Globus pallidus (tissue), 1 donor: ENCODE measurements at places on chromosomes 5 and 9.

GRCh38 chr5:99607124-99607523, 678.3 kb upstream of the CHD1 start:
- no peak for DNase-seq

DNA sequence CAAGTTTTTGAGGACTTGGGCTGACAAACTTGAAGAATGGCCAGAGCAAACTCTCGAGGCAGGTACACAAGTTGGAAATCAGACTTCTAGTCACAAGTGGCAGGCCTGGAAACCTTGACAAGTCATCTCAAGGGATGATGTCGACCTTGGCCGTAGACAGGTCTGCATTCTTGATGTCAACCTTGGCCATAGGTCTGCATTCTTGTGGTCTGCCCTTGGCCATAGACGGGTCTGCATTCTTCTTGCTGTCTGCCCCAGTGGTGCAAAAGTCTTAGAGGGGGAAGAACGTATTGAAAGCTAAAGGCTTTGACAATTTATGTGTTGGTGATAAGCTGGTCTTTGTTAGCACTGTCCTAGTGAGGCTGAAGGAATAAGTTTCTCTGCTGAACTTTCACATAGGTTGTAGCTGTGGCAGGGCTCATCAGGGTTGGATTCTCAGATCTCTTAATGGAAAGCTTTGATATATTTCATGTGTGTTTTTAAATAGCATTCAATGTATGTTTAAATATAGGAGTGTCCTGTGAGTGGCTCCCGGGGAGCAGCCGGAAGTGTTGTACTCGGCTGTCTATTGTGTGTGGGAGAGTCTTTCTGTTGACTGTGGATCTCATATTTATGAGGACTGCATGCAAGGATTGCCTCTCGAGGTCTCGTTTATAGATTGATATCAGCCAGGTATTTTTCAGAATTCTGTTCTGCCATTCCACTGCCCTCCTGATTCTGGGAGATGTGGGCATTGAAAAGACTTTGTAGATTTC, 27.0 kb downstream of the SUB1 start:
- DNase-seq = no peak

- no peak for DNase-seq
Measured at GRCh38 chr5:20023686-20024180, 35.7 kb upstream of the CDH18 start.

DNA sequence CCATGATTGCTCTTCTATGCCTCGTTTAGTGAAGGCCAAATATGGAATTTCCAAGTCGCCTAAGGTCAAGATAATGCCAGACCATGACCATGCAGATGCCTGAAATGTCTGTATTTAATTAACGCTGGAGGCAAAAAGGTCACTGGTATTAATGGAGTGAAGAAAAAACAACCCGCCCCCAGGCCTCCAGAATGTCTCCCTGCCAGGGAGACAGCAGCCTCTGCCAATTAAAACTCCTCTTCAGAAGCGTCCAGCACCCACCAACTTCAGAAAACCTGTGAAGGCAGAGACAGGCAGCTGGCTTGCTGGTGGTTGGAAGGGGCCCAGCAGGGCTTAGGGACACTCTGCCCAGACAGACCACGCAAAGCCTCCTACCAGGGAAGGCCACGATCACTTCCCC, 94.4 kb downstream of the VAV2 start:
- DNase-seq = no peak

GRCh38 chr5:24353611-24354010, 291.2 kb downstream of the CDH10 start:
- no peak for DNase-seq

GRCh38 chr5:167578977-167579692, 712.3 kb upstream of the WWC1 start:
- DNase-seq = no peak

- DNase-seq = no peak
Measured at GRCh38 chr5:139638736-139639618, 9.2 kb upstream of the CXXC5 start.

DNA sequence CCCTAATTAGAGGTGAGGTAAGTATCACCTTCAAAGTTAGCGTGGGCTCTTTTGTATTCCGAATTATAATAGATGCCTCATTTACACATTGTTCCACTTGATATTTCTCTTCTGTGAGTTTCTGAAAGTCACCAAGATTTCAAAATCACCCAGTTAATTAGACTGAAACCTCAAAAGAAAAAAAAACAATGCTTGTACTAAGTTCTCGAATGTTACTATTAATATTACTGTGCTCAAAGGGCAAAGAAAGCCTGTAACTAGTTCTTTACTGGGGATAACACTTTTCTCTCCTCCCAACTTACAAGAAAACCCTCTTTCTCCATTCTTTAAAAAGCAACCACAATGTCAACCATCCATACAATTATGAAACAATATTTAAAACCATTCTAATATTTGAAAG, 98.5 kb downstream of the STRBP start:
- no peak for DNase-seq

- no peak for DNase-seq
Measured at GRCh38 chr9:75242426-75242825, 154.1 kb downstream of the OSTF1 start.

DNA sequence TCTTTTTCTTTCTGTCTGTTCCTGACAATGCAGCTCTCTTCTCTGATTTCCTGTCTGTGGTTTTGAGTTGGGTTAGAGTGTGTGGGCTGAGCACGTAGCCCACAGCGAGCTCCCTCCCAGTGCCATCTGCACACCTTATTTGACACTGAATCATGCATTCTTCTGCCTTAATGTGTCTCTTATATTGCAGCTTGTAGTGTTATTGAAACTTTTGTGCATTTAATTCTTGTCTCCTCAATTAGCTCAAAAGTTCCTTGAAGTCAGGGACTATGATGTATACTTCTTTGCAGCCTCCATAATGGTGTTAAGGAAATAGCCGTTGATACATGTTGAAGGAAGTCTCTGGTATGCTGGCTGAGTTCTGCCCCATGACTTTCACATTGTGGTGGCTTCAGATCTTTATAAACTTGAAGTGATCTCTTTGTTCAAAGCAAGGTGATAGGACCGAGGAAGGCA, 576.2 kb upstream of the CLINT1 start:
- no peak for DNase-seq

DNA sequence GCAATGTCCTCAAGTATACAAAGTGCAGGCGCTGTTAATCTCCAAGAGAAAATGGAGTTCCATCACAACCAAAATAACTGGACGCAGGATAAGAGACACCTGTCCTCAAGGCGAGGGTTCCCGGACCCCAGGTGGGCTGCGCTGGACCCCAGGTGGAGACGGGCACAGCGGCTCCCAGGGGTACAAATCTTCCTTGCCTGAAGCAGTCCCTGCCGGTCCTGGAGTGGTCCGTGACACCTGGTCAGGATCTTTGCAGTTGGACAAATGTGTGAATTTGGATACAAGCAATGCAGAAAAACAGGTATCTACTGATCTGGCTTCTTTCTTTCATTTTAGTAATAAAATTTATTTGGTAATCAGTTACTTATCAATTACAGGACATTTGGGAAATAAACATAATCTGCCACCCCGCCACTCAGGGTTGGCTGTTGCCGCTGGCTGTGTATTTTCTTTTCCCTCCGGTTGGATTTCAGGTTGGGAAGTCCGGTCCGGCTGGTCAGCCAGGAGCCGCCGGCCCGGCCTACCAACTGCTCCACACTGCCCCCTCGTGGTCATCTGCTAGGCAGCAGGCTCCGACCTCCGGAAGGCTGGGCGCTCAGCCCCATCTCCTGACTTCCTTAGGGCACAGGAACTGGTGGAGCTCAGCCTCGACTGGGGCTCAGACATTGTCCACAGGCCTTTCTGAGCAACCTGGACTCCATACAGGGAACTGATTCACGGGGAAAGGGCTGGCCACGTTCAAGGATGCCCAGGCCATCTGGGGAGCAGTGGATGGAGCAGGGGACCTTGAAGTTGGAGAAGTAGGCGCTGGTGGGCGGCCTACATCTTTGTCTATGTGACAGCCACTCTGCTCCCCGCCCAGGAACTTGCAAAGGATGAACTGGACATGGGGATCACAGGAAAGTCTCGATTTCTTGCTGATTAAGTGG, 43.4 kb downstream of the NXNL2 start:
- DNase-seq = peak; percentile 73

- DNase-seq = no peak
Measured at GRCh38 chr5:63230754-63231153, 652.1 kb downstream of the LRRC70 start.

- DNase-seq = no peak
Measured at GRCh38 chr5:124652514-124652819, 94.0 kb downstream of the ZNF608 start.

DNA sequence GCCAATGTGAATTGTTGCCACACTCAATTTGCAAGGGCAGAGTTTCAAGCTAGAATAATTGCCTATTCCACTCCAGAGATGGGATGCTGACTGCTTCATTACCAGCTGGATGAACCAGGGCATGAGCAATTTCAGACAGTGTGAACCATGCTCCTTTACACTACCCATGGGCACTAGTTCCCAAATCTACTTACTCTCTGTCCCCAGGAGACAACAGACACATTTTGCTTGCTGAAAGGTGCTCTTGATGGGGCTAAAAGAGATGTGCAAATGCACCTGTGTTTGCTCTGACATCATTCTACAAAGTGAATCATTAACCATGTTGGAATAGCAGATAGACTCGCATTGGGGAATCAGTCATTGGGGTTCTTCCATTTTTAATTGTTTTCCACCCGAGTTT, 522.3 kb upstream of the NUDT12 start:
- no peak for DNase-seq

GRCh38 chr5:66596636-66597182, 516 bp downstream of the MAST4 start:
- DNase-seq = no peak

- no peak for DNase-seq
Measured at GRCh38 chr9:2479056-2479565, 142.5 kb upstream of the VLDLR start.

DNA sequence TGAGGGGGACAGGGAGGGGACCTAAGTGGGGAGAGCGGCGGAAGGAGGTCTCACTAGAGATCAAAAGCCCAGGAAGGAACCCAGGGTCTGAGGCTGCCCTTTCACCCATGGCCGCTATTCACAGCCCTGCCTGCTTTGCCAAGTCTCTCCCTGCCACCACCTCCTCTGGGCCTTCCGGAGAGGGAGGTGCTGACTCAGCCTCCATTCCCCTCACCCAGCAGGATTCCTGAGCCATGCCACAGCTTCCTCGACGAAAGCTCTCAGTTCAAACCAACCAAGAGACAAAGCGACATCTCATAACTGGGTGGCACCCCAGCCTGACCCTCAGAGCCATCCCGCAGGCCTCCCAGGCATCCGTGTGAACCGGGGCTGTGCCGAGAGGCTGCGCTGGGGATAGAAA, 36.7 kb downstream of the PAX5 start:
- DNase-seq = no peak

- DNase-seq = no peak
Measured at GRCh38 chr9:116154976-116155697, 1.5 kb downstream of the PAPPA start.

DNA sequence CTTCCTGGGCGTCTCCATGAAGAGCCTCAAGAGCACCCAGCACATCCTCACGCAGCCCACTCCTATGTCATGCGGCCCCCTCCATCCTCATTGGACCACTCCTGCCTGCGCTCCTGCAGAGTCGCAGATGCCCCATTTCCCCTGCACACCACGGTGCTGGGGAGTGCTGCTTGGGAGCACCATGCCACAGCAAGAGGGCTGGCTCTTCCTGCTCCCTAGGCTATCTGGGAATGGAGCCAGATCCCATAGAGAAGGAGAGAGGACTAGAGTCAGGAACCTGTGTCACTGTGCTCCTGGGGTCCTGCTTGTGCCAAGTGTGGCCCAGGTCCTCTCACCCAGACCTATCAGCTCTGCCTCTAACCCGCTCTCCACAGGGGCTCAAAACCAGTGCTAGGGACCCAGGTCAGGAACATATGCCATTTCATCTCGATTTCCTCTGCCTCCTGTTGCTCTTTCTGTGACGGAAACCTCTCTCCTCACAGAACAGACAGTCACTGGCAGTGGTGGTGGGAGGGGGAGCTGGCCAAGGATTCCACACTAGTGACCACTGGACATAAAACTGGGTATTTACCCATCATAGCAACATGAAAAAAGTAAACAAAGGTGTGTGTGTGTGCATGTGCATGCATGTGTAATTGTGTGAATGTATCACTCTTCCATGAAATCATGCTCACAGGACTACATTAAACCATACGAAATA, 178.4 kb downstream of the TTLL11 start:
- no peak for DNase-seq

GRCh38 chr9:106830527-106831150, 32.3 kb upstream of the ZNF462 start:
- DNase-seq = no peak

GRCh38 chr5:141664733-141665461, 13.7 kb upstream of the FCHSD1 start:
- peak; percentile 59 for DNase-seq

GRCh38 chr9:84285381-84285780, 55.2 kb downstream of the SLC28A3 start:
- no peak for DNase-seq

- no peak for DNase-seq
Measured at GRCh38 chr5:175692235-175692995, 34.5 kb downstream of the HRH2 start.

DNA sequence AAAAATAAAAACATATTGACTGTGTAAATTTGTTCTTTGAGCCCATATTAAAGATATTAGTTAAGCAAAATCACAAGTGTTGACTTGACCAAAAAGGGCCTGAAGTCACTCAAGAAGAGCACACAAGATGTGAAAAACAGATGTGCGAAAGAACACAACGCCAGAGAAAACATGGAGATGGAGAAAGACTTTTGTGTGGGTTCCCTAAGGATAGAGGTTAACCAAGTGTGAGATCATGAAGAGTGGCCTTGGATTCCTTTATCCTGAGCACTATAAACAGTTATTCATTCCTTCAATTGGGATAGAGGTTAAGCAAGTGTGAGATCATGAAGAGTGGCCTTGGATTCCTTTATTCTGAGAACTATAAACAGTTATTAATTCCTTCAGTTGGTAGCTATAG, 361.8 kb downstream of the CDH18 start:
- no peak for DNase-seq

DNA sequence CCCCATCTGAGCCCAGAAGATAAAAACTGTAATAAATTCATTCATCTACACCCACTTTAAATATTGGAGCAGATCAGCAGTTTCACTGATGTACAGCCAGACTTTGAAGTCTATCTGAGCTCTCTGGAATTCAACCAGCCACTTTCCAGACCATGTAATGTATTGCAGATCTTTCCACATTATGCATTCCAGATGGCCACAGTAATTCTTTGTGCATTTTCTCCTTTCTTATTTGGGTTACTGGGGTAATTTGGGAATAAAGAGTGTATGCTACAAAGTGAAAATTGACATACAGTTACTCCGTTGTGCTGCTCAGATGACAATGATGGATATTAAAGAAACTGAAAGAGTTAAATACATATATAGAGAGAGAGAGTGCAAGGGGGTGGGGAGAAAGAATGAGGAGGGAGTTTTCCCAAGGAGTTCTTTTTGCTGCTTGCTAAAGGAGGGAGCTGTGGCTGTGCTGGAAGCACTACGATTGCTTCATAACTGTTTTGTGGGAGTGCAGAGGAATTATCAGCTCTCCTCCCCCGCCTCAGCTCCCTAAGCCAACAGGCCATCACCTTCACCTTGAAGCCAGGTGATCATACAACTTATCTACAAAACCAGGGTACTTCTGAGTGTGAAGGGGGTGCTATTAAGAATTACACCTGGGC, 152.8 kb downstream of the GAS1 start:
- DNase-seq = no peak
